Spleen (tissue), 13 donors: ENCODE measurements at places on chromosomes 2 and 18. TPM values are rescaled to one million over a fixed set of nuclear protein-coding genes. Genes with fewer than 3 reads are reported as not detected.

GRCh38 chr18:59005262-59005661 lies 134.4 kb upstream of the SEC11C start:
- no peak for DNase-seq

CTLA4 gene
- 1.9 TPM for polyA plus RNA-seq

GRCh38 chr2:218996937-218997336 lies 3.7 kb upstream of the CRYBA2 start:
- DNase-seq: no peak

- DNase-seq: no peak
These were observed 75.2 kb downstream of the NCOA1 start for GRCh38 chr2:24566209-24566608.

DNA sequence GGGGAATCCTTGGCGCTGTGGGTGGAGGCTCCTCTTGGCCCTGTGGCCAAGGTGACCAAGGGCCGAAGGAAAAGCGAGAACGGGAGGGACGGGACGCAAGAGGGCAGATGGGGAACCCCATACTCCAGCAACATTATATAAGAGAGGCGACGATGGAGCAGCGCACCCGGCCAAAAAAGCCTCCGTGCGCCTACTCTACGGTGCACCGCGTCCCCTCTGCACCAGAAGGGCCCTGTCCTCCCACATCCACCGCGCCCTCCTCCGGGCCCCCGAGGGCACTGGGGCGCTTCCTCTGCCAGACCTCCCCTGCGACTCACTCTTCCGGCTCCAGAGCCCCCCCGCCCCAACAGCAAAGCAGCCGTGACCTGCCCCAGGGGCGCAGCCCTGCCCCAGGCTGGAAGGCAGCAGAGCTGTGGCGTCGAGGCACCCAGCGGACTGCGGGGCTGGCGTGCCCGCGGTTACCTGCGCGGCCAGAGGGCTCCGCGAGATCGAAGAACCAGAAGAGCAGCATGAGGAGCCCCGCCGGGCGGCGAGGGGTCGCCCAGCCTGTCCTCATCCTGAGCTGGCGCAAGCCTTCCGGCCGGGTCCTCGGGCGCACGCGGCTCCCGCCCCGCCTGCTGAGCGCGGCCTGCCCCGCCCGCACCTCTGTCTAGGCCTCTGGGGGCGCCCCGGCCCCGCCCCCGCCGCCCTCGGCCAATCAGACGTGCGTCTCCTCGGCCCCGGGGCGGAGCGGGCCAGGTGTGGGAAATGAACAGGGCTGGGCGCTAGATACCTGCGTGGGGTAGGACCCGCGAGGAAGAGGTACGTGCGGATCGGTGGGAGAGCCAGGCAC lies 106.3 kb upstream of the CD302 start:
- DNase-seq: peak; percentile 96

IL1A gene
- polyA plus RNA-seq: 0.67 TPM

DNA sequence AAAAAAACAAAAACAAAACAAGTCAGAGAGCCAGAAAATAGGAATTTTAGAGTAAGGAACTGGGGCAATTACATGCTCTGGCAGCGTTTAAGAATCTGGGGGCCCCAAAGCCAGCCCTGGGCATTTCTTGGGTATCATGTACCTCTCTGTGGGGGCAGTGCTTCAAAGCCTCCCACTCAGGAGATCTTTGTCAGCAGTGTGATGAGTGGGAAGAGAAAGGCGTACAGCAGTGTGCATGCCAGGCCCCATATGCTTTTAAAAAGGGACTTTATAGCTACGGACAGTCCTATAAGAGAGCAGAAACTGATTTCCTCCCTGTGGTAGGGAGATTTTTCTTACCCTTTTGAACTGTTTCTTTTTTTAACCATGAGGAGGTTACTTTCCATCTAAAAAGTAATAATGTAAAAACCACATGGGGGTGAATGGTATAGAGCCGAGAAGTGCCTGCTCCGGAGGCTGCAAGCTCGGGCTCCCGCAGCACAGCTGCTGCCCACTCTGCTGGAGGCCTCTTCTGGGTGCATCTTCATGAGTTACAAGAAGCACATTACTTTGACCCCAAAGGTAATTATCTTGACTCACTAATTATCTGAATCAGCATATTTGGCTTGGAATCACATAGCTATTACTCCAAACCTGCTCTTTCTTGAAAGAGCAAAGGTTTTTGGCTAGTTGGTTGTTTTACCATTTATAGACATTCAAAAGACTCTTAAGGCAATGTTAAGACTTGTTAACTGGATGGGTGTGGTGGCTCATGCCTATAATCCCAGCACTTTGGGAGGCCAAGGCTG lies 46.4 kb downstream of the PROC start:
- DNase-seq: no peak

GRCh38 chr2:107255744-107256143 lies 369.8 kb upstream of the ST6GAL2 start:
- DNase-seq: no peak

DNA sequence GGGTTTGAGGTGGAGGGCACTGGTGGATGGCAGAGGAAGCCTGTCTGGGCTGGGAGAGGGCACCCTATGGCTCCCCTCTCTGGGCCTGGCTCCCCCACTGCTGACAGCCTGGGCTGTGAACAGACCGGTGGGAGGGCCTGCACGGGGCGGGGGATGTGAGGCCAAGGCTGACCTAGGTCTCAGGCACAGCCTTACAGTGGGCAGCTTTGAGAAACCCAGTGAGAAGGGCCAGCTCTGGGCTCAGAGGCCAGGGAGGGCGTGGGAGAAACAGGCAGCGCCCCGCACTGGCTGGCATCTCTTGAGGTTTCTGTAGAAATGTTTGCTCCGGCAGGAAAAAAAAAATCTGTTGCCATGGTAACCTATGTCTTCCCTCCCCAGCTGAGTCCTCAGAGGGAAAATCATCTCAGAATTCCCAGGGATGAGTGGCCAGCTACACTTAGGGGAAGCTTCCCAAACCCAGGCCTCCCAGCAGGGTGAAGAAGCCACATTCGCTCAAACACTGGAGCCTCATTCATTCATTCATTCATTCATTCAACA lies 71.7 kb upstream of the TAF1B start:
- no peak for DNase-seq
